RWPE1 (cell line): ENCODE measurements at places on chromosomes 4 and X.

GRCh38 chr4:124053872-124054538, 657.4 kb downstream of the SPRY1 start:
- no peak for DNase-seq

DNA sequence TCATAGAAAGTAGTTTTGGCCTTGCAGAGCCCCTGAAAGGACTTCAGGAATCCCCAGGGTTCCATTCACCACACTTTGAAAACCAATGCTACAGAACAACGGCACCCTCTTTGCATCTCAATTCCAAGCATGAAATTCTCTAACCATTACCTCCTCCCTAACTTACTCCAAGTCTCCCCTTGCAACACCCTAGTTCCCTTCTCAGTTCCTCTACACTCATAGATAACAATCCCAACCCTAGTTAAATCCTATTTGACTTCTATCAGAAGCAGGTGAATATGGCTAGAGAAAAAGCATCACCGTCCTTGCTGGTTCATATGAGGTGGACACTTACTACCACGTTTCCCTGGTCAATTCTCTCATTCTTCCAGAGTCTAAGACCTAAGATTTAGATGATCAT, 2.4 kb downstream of the RCHY1 start:
- DNase-seq = no peak

DNA sequence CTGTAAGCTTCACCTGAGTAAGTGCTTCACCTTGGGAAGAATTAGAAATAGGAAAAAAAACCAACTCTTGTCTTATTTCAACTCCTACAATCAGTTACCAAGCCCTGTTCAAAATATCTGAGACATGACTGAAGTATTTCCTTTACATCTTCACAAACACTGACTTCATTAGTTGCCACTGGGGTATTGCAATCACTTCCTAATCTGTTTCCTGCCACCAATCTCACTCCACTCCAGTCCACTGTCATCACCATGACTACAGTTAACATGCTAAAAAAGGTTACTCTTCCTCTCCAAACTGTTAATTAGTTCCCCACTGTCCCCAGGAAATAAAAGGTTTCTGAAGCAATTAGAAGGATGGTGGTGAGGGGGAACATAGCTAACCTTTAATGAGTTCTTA, 3.3 kb upstream of the SUPT20HL1 start:
- no peak for DNase-seq

GRCh38 chr4:9952415-9952950, 68.8 kb downstream of the SLC2A9 start:
- no peak for DNase-seq

GRCh38 chr4:131534944-131535645, 1614.0 kb upstream of the PCDH10 start:
- DNase-seq = no peak

DNA sequence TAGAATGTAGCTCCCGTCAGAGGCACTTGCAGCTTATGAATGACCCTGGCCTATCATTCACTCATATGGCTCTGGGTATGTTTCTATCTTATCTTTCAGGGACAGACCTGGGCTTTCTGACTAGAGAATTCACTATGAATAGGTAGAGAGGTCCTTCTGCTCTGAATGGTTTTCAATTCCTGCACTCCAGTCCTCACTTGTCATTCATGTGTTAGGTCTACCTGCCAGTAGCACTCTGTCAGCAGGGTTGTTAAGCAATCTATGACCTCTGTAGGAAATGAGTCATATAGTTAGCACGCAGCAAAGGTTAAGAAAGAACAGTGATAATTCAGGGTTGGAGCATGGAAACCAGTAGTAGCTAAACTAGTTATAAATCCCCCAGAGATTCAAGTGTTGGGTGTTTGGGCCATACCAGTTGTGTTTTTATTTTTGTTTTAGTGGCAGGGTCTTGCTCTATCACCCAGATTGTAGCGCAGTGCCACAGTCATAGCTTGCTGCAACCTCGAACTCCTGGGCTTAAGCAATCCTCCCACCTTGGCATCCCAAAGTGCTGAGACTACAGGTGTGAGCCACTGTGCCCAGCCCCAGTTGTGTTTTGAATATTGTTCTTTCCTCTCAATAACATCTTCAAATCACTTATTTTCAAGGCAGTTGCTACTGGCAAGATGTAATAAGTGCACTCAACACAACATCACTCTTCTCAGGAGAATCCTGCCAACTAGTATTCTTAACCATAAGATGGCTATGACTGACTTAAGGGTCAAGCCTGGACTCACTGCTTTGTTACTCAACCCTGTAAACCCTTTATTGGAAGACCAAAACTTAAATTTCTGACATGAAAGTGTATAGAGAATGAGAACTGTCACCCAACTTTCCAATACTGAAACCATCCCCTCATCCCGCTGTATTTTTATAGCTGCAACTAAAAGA, 25.1 kb downstream of the ARL13A start:
- peak; percentile 76 for DNase-seq

GRCh38 chr4:63169836-63170235, 1239.4 kb downstream of the TECRL start:
- no peak for DNase-seq

DNA sequence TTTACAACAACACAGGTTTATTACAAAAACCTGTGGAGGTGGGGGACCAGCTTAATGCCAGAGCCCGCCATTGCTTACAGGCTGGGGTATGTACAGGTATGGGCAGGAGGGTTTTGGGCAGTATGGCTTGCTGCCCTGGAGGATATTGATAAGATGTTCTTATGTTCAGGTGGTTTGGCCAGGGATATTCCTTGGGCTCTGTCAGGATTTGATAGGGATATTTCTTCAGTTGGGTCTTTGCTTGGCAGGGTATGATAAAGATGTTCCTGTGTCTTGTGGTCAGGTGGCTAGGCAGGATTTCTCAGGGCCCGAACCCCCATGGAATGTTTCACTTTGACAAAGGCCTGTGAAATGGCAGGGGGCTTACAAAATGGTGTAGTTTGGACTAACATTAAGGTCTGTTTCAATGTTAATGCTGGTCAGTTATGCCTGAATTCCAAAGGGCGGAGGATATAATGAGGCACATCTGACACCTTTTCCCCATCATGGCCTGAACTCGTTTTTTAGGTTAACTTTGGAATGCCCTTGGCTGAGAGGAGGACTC, 3.1 kb downstream of the MGST2 start:
- DNase-seq = no peak

DNA sequence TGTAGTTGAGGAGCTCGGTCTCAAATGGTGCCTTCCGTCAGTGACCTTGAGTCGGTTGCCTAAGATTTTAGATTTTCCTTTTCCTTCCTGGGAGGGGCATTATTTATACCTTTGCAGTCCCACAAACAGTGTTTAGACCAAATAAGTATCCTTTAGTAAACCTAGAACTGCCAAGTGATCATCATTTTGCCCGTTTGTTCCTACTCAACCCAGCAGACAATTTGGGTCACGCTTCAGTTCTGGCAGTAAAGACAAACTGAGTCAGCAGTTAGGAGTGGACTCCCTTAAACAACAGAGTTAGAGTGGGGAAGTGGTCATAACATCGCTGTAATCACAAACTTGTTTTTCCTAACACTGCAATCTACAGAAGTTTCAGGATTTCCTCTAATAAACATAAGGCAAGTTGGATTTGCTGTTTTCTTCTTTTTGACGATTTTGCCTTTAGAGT, 777 bp upstream of the WDFY3 start:
- DNase-seq = no peak

DNA sequence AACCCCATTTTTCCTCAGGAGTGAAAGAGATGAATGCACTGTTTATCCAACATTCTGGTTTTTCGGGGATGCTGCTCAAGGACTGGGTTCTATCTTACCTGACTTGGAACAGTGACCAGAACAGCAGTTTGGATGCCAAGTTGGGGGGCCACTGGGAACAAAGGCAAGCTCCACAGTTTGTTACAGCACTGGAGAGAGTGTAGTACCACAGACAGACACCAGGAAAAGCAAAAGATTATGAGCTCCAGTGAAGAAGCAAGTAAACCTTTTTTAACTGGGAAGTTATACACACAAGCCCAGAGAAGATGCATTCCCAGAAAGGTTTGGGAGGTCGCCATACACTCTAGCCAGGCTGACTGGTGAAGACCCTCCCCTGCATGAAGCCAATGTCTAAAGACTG, 13.6 kb downstream of the C4orf36 start:
- no peak for DNase-seq

DNA sequence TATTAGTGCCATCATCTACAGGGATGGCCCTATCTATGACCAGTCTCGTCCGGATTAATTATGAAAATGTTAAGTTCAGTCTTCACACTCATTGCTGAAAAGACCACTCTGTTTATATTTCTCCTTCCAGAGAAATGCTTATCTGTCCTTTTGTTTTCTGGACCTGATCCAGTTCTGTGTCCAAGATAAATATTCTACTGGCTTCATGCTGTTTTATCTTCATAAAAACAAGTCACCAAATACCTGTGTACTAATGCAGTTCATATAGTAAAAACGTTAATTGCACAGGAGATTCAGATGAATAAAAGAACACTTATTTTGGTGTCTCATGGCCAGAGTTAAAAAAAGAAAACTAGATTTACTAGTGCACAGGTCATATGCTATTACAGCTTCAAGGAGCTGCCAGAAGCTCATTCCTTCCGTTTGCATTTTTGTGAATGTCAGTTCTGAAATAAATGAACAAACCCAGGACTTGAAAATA, 17.3 kb downstream of the FNIP2 start:
- DNase-seq = no peak

DNA sequence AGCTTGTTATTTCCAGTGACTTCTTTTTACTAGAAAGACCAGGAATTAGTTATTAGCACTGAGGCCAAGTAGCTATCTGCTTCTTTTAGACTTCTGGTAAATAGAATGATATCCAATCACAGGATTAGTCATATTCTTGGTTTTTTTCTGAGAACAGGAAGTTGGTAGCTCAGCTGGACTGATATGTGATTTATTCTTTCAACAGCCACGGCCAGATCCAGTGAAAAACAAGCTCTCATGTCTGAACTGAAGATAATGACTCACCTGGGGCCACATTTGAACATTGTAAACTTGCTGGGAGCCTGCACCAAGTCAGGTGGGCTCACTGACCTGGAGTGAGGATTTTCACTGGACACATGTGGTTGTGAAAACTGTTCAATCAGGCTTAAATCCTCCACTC, 48.6 kb downstream of the PDGFRA start:
- peak; percentile 68 for DNase-seq

DNA sequence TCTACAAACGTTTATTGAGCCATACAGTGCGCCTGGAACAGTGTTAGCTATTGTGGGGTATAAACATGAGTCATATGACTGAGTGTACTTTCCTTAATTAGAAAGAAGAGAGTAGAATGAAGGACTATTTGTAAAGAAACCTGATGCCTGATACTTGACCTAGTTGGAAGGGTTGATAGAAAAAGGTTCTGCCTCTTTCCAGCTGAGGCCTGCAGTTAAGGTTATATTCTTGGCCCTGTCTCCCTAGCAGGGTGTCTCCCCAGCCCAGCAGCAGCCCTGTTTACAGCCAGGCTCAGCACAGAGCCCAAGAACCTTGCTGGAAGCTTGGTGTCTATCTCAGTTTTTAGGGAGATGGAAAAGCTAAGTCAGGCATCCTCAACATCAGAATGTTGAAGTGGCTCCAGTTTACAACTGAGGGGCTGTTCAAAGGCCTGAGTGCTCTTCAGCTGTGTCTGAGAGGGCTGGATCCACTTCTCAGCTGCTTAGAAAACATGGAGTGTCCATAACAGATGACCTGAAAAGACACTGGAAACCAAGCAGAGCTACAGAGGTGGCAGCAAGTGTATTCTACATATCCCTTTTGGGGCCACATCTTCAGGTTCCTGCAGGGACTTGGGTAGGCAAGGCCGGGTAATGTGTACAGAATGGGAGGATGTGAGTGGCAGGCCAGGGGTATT, 21.6 kb downstream of the NYX start:
- DNase-seq = no peak

DNA sequence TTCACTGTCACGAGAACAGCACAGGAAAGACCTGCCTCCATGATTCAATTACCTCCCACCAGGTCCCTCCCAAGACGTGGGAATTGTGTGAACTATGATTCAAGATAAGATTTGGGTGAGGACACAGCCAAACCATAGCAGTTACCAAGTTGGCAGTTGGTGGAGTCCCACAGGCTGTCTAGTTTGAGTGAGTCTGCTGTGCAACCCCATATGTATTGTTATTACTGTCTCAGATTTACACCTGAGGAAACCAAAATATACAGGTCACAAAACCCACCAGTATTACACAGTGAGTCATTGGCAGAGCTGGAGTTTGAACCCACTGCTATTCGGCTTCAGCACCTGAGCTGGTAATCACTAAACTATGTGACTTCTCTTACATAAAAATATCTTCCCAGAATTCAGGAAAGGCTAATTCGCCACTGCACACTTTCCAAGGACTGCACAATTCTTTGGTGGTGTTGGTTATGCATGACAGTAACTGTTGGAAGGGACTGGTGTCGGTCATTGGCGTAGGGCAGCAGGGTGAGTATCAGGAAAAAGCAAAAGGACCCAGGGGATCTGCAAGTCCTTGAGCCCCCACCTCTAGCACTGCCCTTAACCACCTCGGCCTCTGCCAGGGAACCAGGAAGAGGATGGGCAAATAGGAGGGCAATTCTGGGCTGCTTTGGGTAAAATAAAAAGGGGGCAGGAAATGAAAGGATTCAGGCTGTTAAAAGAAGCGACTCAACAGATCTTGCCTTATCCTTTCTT, 110.1 kb downstream of the USP46 start:
- DNase-seq = no peak

DNA sequence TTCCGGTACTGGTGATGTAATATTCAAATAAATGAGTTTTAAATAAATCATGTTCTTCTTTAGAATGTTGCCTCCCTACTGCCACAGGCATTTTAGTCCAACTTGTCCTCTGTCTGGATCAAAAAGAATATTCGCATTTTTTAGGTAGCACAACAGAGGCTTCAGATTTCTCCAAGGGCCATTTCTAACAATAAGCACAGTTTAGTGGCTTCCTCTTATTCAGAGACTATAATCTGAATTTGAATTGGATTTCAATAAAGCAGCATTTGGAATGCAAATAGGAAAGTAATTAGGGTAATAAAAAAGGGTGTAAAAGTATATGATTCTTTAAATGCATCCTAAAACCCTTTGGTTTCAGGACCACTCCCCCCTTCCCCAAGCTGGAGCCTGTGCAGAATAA, 167.9 kb upstream of the GLRA2 start:
- DNase-seq = no peak

DNA sequence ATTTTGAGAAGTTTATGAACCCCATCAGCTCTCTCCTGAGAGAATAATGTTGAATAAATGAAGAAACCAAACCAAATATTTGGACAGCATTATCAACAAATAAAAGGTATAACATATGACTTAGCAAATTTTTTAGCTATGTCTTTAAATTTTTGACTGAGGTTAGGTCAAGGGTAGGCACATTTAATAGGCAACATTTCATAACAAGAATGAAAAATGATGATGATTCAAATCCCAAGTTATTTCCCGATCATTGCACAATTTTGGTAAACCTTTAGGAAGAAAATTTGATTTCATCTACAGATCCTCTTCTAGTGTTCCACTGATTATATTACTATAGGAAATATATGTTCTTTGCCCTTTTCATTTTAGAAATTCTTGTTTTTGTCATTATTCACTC, 123.7 kb upstream of the TLR3 start:
- DNase-seq = no peak

DNA sequence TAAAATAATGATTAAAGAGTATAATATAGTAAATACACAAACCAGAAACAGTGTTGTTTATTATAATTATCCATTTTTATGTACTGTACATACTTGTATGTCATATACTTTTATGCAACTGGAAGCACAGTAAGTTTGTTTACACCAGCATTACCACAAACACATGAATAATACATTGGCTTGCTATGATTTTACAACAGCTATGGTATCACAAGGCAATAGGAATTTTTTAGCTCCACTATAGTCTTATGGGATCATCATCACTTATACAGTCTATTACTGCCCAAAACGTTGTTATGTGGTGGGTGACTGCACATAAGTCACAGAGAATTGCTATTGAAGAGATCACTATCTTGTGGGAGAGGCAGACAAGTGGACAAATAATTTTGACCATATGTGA, 1.8 kb upstream of the PF4V1 start:
- DNase-seq = no peak
